Germinal center (tissue), 1 donor: ENCODE measurements at places on chromosomes 11 and 22.

- DNase-seq: peak; percentile 87
Observed at GRCh38 chr11:65884716-65885092, 3.6 kb downstream of the FIBP start.

DNA sequence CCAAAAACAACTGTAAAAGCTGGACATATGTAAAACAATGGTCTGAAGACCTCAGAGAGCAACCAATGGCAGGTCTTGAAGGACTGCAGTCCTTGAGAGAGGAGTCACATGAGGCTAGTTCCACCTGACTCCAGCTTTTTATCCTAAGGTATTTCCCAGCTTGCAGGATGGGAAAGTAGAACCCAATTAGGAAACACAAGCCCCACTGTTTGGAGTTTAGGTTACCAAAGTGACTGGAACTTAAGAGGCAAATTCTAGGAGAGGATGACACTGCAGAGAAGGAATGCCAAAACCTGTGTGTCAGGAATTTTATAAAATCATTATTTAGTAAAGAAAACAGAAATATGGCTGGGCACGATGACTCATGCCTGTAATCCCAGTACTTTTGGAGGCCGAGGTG is 18.4 kb downstream of the OR2AT4 start:
- DNase-seq: no peak

DNA sequence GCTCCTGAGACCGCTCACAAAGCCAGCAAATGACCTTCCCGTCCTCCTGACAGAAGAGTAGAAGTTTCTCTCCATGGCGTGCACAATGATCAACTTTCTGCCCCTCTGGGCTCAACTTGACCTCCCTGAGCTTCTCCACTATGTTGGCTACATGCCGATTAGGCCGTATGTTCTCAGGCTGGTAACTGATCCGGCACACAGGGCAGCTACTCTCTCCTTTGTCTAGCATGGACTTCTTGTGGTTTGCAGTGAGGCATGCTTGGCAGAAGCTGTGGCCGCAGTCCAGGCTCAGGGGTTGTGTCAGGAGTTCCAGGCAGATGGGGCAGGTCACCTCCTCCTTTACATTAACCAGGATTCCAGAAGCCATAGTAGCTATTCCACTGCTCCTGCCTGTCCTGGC is 5.1 kb downstream of the TRIM5 start:
- no peak for DNase-seq

GRCh38 chr11:29432719-29433325 is 584.0 kb downstream of the KCNA4 start:
- DNase-seq: no peak

DNA sequence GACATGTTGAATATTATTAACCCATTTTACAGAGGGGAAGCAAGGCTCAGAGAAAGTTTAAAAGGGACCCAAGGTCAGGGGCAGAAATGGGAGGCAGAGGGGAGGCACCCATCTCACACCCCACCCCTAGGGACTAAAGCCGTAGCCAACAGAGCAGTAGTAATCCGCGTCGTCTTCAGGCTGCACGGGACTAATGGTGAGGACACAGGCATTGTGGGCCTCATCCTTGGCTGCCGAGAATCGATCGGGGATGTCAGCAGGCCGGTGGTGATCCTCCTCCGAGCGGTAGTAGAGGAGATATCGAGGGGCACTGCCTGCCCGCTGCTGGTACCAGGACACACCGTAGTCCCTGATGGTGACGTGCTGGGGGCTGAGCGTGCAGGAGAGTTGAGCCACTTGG is 1.5 kb downstream of the VPREB3 start:
- peak; percentile 78 for DNase-seq

GRCh38 chr11:66475349-66476172 is 4.7 kb upstream of the DPP3 start:
- DNase-seq: no peak

- DNase-seq: peak; percentile 44
Observed at GRCh38 chr11:6438979-6439571, 1.7 kb downstream of the HPX start.

GRCh38 chr11:35288309-35288708 is 131.0 kb downstream of the SLC1A2 start:
- no peak for DNase-seq

DNA sequence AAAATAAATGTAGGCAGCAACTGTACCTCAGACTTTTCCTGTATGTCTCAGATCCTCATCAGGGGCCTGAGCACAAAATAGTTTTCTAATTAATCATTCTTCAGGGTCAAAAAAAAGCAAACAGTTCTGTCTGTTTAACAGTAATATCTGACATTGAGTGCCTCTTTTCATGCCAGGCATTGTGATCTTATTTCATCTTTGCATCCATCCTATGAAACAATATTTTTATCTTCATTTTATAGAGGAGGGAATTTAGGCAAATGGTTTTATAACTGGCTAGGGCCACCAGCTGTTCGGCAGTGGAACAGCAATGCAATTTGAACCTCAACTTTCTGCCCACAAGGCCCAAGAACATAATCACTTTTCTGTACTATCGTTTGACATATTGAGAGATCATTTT is 145.6 kb downstream of the WNT7B start:
- DNase-seq: no peak

GRCh38 chr11:119539583-119539982 is 116.6 kb upstream of the THY1 start:
- no peak for DNase-seq

DNA sequence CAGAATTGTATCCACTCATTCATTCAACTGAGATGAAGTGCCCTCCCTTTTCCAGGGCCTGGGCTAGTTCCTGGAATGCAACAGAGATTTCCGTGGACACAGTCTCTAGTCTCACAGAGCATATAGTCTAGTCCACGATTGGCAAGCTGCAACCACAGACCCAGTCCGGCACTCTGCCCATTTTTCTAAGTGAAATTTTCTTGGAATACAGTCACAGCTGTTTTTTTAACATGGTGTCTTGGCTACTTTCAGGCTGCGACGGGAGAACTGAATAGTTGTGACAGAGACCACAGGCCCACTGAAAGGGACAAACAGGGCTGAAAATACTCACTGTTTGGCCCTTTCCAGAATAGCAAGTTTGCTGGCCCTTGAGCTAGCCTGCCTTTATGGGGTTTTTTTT is 29.2 kb downstream of the ALG12 start:
- DNase-seq: no peak

DNA sequence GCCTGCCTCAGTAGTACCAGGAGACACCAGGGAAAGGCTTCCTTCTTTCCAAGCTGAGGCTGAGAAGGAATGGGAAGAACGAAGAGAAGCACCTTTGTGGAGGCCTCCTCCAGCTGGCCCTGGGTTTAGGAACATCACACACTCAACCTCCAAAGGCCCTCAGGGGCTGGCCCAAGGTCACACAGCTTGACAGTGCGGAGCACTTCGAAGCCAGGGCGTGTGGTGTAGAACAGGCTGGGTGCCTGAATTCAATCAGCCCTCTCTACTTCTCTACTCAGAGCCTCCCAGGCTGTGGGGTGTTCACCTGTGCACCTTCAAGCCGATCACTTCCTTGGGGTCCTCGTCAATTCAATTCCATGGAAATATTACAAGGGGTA is 727 bp upstream of the CSDC2 start:
- DNase-seq: no peak

- no peak for DNase-seq
Observed at GRCh38 chr11:9992306-9992705, 301.7 kb downstream of the SBF2 start.
